ENCODE measurements at places on chromosomes 12 and 14.

DNA sequence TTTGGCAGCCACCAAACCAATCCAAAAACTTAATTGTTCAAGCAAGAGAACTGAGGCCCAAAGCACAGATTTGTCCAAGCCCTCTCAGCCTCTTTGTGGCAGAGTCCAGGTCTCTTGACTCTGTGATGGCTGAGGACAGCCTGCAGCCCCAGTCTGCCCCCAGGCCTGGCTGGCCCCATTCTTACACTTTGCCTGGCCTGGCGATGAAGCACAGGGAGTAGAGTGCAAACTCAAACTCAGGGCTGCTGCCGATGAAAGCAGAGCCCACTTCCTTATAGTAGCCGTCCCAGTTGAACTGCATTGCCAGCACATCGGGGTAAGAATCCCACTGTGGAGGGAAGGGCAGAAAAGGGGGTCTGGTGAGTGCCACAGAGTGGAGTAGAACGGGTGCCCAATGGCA, 5.6 kb upstream of the RPAP3 start:
- DNase-seq: no peak

DNA sequence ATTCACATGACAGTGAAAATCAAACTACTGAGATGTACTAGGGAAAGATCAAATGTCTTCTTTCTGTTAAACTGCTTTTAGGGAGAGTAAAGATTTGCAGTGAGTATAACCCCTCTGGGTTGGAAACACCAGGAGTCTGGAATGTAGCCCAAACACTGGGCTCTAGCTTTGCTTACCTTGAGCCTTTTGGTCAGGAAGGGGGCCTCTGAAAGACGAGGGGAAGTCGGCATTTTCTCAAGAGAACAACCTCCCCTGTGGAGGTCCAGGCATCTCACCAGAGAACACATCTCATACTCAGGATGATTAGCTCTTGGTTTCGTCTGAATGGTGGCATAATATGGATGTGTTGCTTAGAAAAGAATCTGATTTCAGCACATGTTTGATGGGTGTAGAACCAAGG, 169.0 kb downstream of the ZFP36L1 start:
- DNase-seq: no peak

DNA sequence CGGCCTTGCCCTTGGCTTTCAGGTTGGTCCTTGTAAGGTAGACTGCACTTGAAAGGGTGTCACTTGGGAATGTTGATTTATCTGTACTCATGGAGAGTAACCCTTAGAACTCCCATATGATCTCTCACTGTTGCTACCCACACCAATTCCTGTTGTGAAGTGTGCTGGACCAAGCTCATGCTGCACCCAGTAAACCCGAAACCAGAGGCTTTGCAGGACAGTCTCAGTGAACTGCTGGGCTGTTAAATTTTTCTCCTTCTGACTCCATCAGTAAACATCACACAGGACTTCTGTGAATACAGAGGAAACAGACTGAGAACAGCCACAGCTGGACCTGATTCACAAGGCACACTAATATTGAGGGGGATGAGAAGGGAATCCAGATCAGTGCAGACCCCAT, 783.0 kb downstream of the TMEM121 start:
- DNase-seq: no peak

GRCh38 chr14:34087571-34087970, 136.7 kb upstream of the EGLN3 start:
- DNase-seq: no peak

GRCh38 chr14:37466003-37466622, 128.9 kb downstream of the FOXA1 start:
- no peak for DNase-seq

- DNase-seq: no peak
These were observed 98.1 kb upstream of the MAX start for GRCh38 chr14:65200454-65200853.

- DNase-seq: peak; percentile 44
These were observed 3.1 kb downstream of the ARHGEF25 start for GRCh38 chr12:57614178-57614947.

- DNase-seq: no peak
These were observed 258.6 kb upstream of the FOXN3 start for GRCh38 chr14:89675590-89675989.

DNA sequence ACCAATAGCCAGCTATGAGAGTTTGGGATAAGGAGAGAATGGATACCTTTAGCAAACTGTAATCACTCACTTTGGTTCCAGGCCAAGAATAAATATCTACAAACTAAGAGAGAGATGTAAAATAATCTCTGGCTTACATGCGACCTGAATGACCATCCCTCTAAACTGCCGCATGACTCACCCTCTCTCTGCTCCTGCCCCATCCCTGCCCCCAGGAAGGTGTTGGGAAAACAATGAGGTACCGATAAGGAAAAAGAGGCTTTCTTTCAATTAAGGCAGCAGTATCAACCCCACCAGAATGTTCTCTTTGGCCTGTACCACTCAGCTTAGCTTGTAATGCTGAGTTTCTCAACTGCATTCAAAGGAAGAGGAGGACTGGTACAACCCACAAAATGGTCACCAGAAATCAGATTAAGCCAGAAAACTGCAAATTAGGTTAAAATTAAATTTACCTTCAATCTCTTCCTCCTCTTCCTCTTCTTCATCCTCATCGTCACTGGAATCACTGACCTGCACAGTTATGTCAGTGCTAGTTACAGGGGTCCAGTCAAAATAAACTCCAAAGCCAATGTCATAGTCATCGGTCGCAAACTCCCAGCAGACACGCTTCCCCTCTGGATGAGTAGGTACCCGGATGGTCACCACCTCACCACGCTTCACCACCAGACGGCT, 22.0 kb downstream of the GSTZ1 start:
- no peak for DNase-seq

GRCh38 chr12:89040146-89040964, 311.9 kb downstream of the DUSP6 start:
- DNase-seq: peak; percentile 85

DNA sequence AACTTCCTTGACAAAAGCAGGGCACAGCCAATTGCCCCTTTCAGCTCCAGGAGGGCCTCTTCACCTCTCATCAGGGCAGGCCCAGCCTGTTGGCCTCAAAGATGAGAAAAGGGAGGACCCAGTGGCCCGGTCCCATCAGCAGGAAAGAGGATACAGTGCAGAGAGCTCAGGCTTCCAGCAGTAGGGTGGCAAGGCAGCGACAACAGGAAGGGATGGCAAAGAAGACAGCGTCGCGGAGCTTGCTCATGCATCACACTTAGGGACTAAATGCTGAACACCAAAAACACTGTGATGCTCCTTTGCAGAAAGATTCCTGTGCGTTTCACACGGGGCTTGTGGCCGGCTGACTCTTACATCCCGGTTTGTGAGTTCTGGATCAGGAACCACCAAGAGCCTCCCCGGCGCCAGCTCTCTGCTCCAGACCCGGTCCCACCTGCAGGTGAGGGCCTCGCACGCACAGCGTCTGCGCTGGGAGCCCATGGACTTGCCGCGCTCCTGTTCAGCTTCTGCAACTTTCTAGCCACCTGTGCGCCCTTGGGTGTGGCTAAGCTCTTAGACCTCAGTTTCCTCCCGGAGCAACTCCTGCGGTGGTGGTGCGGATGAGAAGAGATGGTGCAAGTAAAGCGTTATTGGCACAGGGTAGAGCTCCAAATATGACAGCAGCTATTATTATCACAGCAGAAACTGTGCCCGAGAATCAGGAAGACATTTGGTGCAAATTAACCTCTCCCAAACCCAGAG, 15.3 kb upstream of the BCL7A start:
- no peak for DNase-seq

- peak; percentile 75 for DNase-seq
These were observed 87.4 kb downstream of the B4GALNT3 start for GRCh38 chr12:546920-547845.

DNA sequence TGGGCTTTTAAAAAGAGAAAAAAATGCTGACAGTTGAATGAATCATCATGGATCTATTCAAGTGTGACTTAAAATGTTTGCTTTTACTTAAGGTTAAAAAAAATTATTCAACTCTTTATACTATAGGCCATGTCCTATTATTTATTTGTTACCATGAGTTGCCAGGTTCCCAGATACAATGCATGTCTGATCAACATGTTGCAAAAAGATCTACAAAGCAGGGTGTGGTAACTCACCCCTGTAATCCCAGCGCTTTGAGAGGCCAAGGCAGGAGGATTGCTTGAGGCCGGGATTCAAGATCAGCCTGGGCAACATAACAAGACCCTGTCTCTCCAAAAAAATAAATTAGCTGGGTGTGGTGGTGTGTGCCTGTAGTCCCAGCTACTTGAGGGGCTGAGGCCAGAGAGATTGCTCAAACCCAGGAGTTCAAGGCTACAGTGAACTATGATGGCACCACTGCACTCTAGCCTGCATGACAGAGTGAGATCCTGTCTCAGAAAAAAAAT, 460.8 kb downstream of the BCAT1 start:
- no peak for DNase-seq

GRCh38 chr12:823028-823698, 70.8 kb downstream of the WNK1 start:
- no peak for DNase-seq

DNA sequence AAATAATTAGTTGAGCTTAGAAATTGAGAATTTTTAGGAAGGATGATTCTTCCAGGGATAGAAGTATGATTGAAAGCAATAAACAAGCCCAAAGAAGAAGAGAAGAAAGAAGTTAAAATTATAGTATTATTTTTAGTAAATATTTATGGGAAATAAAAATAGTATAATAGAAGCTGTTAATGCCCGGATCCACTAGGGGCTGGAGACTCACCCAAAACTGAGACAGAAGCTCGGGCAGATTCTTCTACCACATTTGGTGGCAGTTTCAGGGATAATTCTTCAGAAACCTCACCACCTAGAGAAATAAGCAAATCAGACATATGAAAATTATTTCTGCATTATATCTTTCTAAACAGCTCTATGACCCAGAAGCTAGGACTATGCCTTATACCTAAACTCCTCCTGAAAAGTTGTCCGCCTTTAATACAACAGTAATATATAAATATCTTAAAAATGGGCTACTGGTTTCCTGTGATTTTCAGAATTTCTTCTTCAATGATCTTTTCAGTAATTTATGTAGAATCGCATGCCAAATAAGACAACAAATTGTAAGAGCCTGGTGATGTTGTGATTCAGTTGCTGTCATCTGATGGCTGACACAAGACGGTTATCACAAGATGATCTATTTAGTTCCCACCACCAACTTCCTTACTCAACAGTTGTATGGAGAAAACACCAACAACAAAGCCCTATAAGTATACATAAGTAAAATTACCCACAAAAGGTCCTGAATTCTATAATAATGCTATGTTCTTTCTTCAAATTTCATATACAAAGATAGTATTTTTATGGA, 35.6 kb downstream of the A2M start:
- DNase-seq: no peak

GRCh38 chr14:90732718-90733117, 83.5 kb downstream of the TTC7B start:
- no peak for DNase-seq

DNA sequence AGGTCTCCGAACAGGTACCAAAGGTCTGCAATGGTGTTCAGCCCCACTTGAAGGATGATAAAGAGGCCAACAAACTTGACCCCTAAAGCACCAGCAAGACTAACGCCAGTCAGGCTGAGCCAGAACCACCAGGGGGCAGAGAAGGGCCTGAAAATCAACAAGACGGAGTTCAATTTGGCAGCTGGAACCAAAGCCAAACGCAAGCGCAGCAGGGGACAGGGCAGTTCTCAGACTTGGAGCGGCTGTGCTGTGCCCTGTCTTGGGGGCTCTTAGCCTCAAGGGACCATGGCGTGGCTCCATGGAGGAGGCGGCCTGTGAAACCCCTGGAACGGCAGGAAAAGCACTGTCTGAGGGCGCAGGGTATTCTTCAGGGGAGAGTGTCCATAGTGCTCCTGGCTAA, 19.6 kb downstream of the POMT2 start:
- peak; percentile 72 for DNase-seq

DNA sequence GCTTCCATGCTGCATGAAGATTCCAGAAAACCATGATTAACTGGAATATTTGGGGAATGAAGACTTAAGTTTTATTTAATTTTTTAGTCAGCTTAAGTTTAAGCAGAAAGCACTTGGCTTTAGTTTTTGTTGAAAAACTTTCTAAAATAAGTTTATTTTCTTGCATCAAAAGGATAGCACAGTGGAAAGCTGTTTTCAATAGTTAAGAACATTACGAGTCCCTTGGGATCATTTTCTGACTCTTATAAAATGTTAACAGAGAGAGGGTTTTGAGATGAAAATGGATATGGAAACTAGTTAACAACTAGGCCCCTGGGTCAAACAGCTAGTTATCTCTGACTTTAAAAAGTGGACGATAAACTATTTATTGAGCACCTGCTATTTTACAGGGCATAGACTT, 181.9 kb upstream of the SLC38A2 start:
- DNase-seq: no peak

DNA sequence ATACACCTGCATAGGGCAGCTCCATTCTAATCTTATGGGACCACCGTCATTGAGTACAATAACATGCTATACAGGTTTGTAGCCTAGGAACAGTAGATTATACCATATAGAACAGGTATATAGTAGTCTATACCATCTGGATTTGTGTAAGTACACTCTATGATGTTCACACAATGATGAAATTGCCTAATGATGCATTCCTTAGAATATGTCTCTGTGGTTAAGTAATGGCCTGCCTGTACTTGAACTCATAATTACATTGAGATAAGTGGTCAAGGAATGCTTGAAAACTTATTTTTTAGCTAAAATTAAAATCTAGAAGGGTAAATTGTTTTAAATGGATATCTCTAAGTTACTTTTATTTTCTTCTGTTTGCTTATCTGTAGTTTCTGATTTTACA, 152.7 kb downstream of the SRGAP1 start:
- no peak for DNase-seq

GRCh38 chr12:116400636-116401372, 123.3 kb upstream of the MED13L start:
- DNase-seq: no peak

GRCh38 chr12:127984386-127985055, 282.4 kb upstream of the TMEM132C start:
- DNase-seq: no peak

DNA sequence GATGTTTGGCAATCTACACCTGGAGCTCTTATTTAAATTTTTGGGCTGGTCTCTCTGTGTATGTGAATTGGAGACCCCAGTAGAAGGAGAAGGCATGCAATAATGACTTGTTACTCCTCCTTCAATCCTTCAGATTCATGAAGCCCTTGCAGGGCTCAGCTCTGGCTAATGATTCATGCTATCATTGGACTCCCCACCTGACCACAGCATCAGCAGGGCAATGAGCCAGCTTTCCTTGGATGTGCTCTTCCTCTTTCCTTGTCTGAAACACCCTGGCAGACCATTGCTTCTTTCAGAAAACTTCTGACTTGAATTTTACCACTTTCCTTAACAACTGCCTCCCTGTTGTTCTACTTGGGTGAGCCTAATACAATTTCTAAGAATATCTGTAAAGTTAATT, 1019.2 kb downstream of the AACS start:
- no peak for DNase-seq

DNA sequence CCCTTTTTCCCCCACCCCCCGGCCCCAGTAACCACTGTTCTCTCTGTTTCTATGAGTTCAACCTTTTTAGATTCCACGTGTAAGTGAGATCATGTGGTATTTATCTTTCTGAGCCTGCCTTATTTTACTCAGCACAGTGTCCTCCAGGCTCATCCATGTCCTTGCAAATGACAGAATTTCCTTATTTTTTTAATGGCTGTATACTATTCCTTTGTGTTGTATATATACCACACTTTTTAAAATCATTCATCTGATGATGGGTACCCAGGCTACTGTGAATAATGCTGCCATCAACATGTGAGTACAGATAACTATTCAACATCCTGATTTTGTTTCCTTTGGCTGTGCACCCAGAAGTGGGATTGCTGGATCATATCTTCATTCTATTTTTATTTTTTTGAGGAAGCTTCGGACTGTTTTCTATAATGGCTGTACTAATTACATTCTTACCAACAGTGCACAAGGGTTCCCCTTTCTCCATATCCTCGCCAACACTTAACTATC, 54.7 kb downstream of the DDX51 start:
- no peak for DNase-seq

Measured in activated CD4-positive, alpha-beta T cell treated with anti-CD3 and anti-CD28 coated beads, Interleukin-2, amount 50 U/mL, for 48 hours (primary cell).